ENCODE measurements at places on chromosomes 7 and 10.

DNA sequence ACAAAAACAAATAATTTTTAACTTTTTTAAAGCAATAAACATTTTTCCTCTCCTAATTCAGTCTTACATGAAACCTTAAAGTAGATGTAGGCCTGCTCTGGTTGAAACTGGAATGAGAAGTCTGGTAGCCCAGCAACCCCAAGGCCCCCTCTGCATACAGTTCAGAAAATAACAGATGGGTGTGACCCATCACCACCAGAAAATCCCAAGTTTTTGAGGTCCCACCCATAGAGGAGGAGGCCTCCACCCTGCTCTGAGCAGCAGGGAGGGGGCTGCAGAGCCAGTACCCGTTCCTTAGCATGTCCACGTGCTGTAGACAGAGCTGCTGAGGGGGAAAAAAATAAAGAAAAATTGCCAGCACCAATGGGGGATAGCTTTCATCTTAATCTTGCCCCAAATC, 122.7 kb downstream of the WNT2 start:
- DNase-seq, result no peak

GRCh38 chr7:22842973-22843372, 20.3 kb upstream of the TOMM7 start:
- no peak for DNase-seq

DNA sequence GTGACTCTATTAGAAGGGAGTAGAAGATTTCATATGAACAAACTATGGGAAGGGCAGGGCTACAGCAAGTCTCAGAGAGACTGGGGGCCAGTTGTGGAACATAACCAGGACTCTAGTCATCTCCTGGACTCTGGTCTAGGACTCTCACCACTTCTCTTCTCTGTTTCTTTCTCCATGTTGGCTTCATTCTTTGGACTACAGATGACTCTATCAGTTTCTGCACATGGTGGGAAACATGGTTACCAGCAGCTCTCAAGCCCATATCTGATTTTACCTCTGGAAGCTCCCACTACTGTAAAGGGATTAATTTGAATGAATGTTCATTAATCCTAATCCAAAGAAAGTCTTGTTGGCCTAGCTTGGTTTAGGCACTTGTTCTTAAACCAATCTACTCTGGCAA, 84.7 kb downstream of the LRGUK start:
- no peak for DNase-seq

DNA sequence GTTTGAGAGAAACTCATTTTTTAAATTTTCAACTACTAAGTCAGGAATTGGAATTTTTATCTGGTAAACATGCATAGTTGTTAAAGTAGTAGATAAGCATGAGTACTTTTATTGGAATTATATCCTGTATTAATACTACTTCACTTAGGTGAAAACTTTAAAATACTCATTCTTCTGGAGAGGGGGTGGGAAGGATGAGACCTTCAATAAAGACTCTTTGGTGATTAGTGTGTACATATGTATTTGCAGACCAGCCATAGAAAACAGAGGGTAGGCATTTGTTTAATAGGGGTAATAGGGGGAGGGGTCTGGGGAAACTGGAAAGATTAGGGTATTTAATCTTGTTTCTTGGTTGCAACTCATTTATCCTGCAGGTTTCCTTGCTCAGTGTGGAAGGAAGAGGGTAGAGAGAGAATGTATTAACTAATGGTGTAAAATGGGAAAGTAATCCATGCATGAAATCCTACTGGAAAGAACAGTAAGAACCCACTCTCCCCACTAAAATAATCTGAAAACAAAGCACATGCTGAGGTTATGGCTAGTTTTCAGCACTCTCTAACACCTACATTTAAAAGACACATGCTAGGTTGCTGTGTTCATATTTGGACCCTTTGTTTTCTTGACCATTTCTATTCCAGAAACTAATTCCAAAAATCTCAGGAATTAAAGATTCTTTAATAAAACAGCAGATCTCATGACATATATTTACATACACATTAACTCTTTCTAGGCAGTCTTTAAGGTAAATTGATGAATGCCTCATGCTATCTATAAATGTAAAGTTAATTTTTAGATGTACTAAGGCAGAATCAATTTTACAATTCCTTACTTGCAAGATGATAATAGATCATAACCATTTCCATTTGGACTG, 6.2 kb upstream of the IGF2BP3 start:
- DNase-seq, result no peak

- DNase-seq, result peak; percentile 61
Observed at GRCh38 chr7:22559829-22560489, 60.0 kb upstream of the STEAP1B start.

- DNase-seq, result no peak
Observed at GRCh38 chr7:80362677-80363076, 149.2 kb downstream of the GNAT3 start.

DNA sequence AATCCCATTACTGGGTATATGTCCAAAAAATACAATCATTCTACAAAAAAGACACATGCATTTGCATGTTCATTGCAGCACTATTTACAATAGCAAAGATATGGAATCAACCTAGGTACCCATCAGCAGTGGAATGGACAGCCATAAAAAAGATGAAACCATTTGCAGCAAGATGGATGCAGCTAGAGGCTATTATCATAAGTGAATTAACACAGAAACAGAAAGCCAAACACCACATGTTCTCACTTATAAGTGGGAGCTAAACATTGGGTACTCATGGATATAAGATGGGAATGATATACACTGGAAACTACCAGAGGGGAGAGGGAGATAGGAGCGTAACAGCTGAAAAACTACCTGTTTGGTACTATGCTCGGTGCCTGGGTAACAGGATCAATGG, 154.0 kb downstream of the TMEM26 start:
- no peak for DNase-seq

DNA sequence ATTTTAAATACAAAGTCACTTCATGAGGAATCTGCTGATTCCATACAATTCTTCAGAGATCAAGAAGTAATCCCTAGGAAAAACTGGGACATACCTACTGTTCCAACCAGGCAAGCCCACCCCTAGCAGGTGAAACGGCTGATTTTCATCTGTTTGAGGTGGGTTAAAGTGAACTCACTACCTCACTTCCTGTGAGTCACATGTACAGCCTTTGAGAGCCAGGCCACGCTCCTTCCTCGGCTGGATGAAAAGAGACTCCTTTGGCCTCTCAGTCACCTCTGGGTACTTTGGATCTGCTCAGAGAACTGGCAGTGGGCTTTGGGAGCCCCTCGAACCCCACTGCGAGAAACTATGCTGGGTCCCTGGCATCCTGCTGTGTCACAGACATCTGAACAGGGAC, 68.2 kb downstream of the CHST15 start:
- DNase-seq, result no peak

DNA sequence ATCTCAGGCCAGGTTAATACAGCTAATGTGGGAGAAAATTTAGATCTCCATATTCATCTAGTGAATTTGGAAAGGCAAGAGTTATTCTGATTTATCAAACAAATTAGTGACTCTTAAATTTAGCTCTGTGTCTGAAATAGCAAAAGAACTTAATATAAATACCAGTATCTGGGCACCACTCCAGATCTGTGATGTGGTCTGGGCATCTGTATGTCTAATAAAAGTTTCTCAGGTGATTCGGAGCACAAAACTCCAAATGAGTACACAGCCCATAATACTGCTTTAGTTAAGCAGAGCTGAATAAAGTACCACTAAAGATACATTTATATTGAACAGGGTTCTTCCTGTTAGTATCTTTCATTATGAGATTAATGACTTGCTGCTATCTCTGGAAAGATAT, 261.4 kb downstream of the BAMBI start:
- no peak for DNase-seq

DNA sequence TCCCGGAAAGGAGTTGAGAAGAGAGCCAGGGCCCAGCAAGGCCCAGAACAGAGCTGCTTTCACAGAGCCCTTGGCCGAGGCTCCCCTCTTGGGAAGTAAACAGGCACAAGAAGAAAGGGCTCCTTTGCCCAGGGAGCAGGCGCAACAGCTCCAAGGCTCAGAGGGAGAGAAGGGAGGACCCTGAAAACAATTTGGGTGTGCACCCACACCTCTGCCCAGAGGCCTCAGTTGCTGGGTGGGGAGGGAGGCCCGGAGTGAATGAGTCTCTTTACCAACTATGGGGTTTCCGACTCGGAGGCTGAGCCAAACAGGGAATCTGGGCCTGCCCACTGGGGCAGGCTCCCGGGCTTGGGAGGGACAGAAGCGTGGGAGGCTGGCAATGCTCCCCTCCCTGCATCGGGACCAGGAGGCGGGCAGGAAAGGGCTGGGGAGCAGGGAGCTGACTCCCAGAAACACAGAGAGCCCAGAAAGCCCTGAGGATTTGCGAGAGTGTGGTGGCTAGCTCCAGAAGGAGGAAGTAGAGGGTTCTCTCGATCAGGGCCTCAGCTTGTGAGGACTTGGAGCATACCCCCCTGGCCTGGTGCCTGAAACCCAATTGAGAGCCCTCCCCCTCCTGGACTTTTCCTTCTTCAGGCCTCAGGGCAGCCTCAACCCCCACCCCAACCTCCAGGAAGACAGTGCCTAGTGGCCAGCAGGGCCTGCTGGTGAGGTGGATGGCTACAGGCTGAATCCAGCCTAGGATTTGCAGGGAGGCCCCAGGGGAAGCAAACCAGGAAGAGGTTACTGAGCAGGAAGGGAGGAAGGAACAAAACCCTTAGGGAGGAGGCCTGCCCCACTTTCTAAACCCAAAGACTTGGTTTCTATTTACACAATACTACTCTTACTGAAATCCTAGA, 6.2 kb downstream of the C10orf105 start:
- peak; percentile 95 for DNase-seq

DNA sequence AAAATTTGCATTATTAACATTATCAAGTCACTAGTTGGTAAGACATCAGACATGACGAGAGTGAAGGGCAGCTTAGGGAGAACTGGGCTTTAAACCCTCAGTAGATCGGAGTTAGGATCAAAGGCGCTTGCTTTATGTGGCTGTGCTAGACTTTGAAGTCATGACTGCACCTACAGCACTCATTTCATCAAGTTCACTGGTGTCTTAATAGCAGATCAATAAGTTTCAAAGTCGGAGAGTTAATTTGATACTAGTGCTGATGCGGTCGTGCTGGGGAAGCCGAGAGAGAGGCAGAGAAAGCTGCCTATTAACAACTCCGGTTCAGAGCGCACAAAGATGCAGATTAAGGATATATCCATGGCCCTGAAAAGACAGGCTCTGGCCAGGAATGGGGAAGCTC, 172.9 kb downstream of the TCF7L2 start:
- DNase-seq, result no peak

- no peak for DNase-seq
Observed at GRCh38 chr10:72086466-72087391, 1.6 kb downstream of the SPOCK2 start.

DNA sequence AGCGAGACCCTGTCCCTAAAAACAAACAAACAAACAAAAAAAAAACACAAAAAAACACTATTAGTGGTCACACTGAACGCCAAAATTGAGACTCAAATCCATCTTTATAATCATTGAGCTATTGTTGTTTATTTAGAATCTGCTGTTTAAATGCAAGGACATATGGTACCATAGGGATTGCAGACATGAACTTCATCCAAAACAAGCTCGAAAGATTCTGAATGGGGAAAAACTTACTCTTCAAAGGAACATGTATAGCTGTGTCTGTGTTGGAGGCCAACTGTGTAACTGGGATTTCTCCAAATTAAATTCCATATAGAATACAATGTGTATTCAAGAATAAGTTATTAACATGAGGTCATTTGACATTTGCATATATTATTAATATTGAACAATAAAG, 74.7 kb upstream of the GPR158 start:
- no peak for DNase-seq

DNA sequence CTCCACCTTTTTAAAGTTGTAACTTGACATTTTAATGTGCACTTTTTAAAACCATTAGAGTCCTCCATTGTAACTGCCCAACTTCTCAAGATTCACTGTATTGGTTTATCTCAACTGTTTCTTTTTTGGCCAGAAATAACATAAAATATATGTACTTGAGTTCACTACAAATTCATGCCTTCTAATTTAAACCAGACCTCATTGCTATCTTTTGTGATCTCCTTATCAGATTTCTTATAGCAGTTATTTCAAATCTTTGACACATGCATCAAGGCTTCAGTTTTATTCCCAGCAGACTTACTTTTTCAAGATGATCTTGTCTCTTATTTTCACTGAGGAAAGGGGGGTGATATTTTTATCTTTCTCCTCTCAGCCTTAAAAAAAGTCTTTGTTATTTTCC, 154.3 kb downstream of the PHF14 start:
- no peak for DNase-seq

DNA sequence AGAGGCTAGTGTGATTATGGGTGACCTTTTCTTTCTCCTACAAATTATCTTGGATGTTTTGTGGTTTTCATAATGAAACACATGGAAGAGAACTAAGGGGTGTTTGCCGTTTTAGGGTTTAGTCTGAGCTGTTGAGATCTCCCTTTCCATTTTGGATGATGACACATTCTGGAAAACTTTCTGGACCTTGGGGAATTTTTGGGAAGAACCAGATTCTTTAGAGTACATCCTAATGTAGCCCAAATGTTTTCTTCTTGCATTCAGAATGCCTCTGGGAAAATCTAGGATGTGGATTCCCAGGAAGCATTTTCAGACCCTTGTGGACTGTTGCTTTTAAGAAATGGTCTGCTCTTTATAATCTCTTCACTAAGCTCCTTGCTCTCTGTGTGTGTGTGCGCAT, 165.7 kb downstream of the SORCS3 start:
- DNase-seq, result no peak

GRCh38 chr10:110859206-110859972, 12.3 kb upstream of the PDCD4 start:
- no peak for DNase-seq

DNA sequence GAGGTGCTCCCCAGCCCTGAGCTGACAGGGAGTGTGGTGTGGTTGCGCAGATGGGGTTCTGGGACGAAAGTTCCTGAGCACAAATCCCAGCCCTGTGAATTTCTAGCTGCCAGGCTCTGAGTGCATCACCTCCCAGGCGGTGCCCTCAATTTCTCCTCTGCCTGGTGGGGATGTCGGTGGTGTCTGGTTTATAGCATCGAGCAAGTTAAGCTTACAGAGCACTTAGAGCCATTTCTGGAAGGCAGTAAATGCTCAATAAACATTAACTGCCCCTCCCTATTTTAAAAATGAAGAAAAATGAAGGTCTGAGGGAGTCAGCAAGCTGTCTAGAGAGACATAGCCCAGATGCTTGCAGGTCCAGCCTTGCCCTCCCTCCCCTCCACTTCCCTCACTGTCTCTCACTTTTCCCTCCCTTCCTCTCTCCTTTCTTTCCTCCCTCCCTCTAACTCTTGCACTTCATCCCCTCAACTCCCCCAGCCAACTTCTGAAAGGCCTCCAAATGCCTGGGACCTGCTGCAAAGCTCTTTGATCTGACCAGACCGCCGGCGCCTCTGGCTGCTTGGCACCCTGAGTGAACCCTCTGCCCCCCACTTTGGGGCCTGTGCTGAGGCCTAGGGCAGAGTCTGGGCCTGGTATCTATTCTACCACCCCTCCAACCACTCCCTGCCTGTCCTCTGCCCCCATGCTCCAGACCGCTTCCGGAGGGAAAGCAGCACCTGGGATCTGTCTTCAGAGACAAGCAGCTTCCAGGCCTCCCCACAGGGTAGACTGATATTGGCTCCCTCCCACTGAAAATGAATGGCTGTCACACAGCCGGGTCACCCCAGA, 438.3 kb downstream of the RPS24 start:
- no peak for DNase-seq
